Activated CD8-positive, alpha-beta T cell treated with anti-CD3 and anti-CD28 coated beads for 36 hours (primary cell): ENCODE measurements at places on chromosomes 5 and 9.

GRCh38 chr5:149789835-149790234 is 59.7 kb downstream of the PPARGC1B start:
- DNase-seq = no peak

GRCh38 chr9:121881920-121882500 is 211.1 kb downstream of the TTLL11 start:
- DNase-seq = no peak

- no peak for DNase-seq
Observed at GRCh38 chr5:76025069-76025468, 58.1 kb upstream of the SV2C start.

DNA sequence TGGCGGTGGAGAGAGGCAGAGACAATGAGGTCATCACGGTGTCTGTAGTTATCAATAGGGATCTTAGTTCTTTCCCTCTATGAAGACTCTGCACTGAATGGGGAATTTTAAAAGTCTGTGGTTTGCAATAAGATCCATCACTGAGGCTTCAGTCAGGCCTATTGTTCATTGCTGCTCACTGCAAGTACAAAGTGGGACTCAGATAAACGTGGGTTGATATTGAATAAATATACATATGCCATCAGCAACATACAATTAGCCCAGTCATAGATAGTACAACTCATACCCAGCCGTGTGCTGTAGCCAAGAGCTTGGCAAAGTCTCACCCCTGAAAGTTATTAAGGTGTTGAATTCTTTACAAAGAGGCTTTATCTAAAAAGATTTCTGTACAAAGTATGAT is 88.4 kb downstream of the ENC1 start:
- no peak for DNase-seq

GRCh38 chr5:149271716-149272563 is at the start of gene AFAP1L1:
Gene AFAP1L1, plus strand, starts transcription at chr5:149271859. Its CDS starts 110 bp downstream, at chr5:149271969.
- peak; percentile 35 for DNase-seq

GRCh38 chr9:81462801-81463200 is 226.5 kb downstream of the TLE1 start:
- DNase-seq = no peak

GRCh38 chr5:14806456-14806855 is 65.1 kb downstream of the ANKH start:
- no peak for DNase-seq

DNA sequence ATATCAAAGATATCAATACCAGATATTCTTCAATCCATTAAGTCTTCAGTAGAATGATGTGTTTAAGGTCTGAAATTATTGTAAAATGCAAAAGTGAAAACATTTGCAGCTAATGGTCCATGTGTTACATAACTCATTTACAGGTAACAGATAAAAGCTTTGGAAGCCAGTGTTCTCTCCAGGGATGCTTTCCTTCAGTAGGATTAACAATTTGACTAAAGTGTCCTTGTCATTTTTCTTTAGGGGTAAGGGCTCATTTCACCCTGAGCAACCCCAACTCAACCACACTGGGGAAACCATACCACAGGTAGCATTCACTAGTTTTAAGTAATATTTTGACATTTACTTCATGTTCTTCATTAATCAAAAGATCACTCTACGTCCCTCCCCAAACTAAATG is 12.9 kb downstream of the HNRNPK start:
- no peak for DNase-seq

DNA sequence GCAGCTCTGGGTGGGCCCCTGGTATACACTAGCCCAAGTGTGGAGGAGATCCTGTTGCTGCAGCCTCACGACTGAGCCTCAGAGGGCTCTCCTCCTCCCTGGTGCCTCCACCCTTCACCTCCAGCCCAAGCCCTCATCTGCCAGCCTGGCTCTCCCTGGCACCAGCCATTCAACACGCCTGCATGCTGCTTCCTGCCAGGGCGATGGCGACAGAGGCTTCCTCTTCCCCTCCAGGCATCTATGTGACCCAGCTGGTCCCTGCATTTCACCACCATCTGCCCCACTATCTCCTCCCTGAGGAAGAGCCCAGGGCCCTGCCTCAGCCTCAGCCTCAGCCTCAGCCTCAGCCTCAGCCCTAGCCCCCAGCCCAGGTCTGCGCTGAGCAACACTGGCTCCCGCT is 54.8 kb upstream of the ANGPTL2 start:
- no peak for DNase-seq

DNA sequence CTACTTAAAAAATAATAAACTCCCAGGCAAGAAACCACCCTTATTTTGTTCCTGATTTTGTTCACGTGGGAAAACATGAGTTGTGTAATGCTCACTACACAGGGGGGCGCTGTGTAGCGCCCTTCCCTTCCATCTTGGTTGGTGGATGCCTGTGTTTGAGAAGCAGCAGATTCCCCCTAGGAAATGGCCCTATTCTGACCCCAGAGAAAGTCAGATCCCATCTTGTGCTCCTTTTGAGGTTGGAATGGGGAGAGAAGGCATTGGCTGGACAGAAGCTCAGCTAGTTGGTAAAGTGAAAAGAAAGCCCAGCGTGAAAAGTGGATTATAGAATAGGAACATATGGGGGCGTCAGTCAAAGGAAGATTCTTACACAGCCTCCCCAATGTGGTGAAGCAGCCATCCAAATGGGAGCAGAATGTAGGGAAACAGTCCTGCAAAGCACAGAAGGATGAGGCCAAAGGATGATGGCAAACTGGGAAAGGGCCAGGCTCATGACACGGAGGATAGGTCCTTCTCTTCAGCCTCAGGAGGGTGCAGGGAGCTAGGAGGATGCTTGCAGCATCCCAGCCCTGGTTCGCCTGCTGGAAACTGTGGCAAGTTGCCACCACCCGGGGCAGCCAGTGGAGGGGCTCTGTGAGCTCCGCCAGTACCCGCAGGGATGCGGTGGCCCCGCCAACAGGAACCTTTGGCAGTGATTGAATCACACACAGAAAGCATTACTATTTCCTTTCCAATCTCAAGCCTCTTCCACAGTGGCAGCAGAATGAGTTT is 314.2 kb upstream of the DAP start:
- no peak for DNase-seq

- DNase-seq = no peak
Observed at GRCh38 chr5:97119007-97119390, 23.4 kb downstream of the LIX1 start.
